ENCODE measurements at places on chromosomes 6 and 20.

DNA sequence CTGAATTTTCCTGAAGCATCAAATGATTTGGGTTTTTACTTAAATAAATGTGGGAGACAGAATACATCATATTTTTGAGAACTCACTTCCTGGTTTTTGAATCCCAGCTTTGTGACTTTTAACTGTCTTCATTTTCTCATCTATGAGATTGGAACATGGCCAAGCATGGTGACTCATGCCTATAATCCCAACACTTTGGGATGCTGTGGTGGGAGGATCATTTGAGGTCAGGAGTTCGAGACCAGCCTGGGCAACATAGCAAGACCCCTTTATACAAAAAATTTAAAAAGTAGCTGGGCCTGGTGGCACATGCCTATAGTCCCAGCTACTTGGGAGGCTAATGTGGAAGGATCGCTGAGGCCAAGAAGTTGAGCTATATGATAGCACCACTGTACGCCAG, 122.3 kb downstream of the QKI start:
- no peak for DNase-seq

- DNase-seq = no peak
Measured at GRCh38 chr6:149130090-149130489, 187.4 kb upstream of the TAB2 start.

DNA sequence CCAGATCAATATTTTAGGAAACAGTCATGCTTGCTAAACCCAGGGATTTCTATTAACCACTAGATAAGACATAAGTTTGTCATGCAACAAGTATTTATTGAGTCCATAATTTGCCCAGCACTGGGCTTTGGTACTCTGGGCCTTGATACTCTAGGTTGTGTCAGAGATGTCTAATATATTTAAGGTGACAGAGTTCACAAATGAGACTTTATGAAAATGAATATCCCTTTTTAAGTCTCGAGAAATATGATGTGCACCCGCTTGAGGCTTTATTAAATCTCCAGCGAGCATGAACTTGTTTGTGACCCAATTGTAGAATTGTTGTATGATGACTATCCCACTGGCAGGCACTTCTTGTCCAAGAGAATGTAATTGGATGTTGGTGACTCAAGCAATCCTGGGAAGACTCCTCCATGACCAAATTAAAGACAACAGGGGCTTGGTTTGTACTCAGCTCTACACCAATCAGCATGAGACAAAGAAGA, 109.2 kb downstream of the ESR1 start:
- no peak for DNase-seq

- no peak for DNase-seq
Measured at GRCh38 chr6:72654071-72654621, 32.3 kb downstream of the KCNQ5 start.

DNA sequence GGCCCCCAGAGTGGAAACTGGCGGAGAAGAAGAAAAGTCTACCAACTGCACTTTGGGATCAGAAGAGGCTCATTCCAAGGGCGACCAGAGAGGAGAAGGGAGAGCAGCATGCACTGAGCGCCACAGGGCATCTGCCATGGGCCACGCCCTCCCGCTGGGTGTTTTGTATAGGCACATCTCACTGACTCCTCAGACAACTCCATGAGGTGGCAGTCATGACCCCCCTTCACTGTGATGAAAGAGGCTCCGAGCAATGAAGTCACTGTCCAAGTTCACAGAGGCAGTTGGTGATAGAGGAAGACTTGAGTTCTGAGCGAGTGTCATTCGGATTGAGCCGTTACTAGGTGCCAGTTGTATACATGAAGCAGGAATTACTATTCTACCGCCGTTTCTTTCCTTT, 15.4 kb downstream of the BPIFB1 start:
- no peak for DNase-seq

GRCh38 chr6:131769385-131770141, 38.3 kb upstream of the ENPP1 start:
- DNase-seq = no peak

DNA sequence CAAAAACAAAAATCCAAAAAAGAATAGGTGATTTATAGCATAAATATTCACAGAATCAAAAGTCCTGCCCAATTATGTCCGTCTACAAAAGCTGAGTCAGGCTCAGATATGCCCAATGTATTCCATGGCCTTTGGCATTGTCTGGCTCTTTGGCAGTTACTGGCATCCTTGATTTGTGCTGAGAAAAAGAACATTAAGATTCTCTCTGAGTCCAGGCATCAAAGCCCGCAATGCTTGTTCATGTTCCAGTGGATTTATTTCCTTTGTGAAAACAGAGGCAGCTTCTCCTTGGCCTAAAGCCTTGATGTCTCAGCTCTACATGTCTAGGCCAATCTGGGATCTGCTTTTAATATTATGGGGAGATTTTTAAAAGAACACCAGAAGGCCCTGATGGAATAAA, 76.1 kb upstream of the SLC4A11 start:
- DNase-seq = no peak

DNA sequence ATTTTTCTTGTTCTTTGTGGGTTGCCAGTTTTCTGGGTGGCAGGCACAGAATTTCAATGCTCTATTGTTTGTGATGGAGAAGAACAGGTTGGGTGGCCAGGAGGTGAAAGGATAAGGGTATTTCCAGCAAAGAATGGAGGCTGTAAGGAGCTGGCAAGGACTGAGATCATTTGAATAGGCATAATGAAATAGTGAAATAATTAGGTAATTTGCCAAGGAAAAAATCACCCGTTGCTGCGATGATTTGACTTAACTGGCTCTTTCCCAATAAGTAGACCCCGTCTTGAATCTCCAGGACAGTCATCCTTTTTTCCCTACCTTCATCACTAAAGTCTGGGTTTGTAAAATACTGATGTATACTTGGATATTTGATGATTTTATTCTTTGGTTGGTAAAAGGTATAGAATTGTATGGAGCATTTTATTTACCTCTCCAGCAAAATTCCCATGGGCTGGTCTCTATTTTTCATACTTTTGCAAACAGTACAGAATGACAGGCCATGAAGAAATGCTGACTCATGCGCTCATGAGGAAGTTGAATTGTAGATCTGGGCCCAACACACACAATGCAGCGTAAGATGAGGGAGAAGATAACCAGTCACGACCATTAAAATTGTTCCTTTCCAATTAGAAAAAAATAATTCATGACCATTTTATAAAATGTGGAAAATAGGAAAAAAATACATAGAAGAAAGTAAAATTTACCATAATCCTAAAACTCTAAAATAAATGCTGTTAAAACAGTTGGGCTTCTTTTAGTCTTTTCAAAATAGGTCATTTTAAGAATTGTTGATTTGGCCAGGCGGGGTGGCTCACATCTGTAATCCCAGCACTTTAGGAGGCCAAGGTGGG, 2.4 kb upstream of the GCNT2 start:
- DNase-seq = no peak

DNA sequence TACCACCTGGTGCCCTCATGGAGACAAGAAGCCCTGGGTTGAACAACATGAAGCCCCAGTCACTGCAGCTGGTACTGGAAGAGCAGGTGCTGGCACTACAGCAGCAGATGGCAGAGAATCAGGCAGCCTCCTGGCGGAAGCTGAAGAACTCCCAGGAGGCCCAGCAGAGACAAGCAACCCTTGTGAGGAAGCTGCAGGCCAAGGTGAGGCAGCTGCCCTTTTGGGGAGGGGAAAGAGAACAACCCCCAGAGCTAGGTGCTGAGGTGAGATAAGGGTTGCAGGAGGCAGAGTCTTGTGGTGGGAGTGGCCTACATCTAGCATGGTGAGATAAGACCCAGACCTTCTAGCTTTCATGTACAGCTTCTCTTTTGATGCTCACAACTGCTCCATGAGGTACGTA, 7.0 kb downstream of the CEP250 start:
- DNase-seq = no peak

- no peak for DNase-seq
Measured at GRCh38 chr6:22726966-22727365, 157.6 kb downstream of the HDGFL1 start.

Data from stimulated activated CD4-positive, alpha-beta T cell treated with anti-CD3 and anti-CD28 coated beads, Interleukin-4, amount 100 ng/mL, for 4 hours (primary cell).